ENCODE measurements at places on chromosomes 4 and X.
A peak's percentile ranks its signal among the peaks of the same experiment; 100 is the strongest.

GRCh38 chrX:154991476-154991875, 31.0 kb downstream of the F8 start:
- no peak for DNase-seq

DNA sequence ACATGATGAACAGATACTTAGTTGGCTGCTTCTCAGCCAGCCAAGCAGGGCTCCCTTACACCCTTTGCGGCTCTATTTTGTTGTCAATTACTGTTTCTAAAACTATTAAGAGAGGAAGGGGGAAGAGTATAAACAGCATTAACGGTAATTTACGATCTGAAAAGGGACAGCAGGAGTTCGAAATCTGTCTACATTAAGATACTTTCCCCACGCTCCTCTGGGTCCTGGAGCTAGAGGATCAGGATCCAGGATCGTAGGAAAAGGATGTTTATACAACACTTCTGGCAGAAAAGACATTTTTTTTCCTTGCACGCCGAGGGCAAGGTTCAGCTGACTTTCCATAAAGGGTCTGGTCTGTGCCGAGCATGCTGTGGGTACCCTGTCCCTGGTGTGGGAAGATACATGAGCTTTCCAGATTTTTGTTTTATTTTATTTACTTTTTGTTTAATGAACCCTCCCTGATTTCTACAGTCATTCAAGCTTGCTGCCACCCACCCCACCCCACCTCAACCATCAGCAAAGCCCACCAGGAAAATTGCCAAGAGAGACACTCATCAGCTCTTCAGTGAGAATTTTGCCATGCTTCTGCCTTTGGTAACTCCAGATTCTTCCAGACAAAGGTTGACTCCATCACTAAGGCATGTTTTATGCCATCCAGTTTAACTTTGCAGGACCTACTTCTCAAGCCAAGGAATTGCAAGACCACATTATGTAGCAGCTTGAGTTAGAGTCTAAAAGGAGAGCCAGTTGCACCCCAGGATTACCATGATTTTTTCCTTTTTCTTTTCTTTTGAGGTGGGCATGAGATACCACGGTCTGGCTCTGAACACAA, 188.1 kb downstream of the QDPR start:
- DNase-seq, result no peak

DNA sequence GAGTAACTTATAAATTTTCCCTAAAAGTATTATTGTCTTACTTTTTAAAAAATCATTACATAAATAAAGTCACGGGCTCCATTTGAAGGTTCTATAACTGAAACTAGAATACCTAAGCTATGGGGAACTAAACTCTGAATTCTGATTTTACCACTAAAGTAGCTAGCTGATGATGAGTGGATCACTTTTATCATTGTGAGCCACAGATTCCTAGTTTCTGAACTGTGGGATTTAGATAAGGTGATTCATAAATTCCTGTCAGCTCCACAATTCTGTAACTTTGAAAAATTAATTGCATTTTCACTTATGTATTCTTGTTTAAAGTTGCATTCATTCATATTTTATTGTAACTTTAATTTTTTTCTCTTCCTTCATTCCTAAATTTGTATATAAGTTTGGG, 540.9 kb downstream of the GBA3 start:
- no peak for DNase-seq

GRCh38 chr4:145531859-145532258, 50.2 kb downstream of the SMAD1 start:
- no peak for DNase-seq

DNA sequence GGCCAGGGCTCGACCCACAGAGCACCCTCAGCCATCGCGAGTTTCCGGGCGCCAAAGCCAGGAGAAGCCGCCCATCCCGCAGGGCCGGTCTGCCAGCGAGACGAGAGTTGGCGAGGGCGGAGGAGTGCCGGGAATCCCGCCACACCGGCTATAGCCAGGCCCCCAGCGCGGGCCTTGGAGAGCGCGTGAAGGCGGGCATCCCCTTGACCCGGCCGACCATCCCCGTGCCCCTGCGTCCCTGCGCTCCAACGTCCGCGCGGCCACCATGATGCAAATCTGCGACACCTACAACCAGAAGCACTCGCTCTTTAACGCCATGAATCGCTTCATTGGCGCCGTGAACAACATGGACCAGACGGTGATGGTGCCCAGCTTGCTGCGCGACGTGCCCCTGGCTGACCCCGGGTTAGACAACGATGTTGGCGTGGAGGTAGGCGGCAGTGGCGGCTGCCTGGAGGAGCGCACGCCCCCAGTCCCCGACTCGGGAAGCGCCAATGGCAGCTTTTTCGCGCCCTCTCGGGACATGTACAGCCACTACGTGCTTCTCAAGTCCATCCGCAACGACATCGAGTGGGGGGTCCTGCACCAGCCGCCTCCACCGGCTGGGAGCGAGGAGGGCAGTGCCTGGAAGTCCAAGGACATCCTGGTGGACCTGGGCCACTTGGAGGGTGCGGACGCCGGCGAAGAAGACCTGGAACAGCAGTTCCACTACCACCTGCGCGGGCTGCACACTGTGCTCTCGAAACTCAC, 3.6 kb downstream of the MID1IP1 start:
- peak; percentile 70 for DNase-seq

DNA sequence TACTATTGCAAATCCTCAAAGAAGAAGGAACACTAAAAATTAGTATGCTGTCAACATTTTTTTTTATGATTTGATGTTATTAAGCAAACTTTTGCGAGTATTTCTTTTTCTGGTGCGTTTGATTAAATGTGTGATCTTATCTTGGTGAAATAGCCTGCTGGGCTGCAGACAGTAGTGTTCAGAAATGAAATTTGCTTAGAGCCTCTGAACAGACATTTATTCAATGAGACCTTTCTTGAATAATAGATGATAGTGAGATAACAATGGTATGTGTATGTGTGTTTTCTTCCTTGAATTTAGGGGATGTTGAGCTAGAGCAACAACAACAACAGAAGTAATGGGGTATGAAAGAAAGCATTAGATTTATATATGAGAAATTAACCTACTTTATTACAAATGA, 12.7 kb downstream of the ADGRL3 start:
- DNase-seq, result no peak

DNA sequence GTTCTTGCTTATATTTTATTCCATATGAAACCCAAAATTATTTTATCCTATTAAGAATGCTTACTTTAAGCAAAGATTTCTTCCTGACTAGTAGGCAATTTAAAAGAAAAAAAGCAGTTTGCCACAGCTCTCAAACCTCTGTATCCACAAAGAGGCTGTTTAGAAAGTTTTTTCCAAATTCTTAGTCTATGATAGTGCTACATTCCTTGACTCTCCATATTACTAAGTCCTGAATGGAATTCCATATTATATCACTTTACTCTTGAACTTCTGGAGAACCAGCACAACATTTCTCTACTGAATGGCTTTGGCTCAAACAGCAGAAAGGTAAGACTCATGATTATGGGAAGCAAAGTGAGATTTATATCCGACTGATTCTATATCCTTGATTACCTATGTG, 8.3 kb downstream of the SLC10A6 start:
- no peak for DNase-seq

DNA sequence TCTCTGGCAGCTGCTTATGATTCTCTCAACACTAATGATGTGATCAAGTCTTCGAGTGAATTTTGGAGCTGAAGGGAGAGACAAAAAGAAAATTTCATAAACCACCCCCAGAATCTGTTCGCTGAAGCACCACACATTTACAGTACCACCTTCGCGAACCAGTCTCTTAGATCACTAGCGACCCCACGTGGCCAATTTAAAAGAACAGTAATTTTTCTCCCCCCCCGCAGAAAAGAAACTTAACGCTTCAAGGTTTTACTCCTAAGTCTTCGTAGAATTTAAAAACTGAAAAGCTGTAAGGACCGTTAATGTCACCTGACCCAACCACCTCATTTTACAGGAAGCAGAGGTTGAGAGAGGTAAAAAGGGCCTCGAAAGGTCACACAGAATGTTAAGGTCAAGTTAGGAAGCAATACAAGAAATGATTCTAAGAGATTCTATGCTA, 187.5 kb downstream of the QDPR start:
- no peak for DNase-seq

GRCh38 chr4:120218981-120219380, 152.3 kb upstream of the MAD2L1 start:
- no peak for DNase-seq

DNA sequence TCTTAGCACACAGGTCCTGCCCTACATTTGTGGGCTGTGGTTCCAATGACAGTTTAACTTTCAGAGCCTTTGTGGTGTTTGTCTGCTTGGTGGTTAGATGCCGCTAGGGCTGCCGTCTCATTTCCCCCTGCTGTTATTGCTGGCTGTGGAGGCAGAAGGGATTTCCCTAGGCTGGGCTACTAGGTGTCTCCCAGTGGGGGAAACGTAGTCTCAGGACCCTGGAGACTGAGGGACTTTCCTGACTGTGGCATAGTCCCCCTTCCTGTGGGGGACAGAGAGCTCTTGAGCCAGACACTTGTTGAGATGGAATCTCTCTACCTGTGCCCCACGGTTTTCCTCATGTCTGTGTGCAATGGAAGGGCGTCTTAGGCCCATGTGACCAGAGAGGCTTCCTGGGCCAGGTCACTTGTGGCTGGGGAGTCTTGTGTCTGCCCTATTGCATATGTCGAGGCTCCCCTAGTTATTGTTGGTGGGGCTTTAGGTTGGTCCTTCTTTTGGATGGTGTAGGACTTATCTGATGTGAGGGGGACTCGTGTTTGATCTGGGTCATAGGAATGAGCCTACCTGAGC, 68.2 kb downstream of the ARHGAP10 start:
- no peak for DNase-seq

DNA sequence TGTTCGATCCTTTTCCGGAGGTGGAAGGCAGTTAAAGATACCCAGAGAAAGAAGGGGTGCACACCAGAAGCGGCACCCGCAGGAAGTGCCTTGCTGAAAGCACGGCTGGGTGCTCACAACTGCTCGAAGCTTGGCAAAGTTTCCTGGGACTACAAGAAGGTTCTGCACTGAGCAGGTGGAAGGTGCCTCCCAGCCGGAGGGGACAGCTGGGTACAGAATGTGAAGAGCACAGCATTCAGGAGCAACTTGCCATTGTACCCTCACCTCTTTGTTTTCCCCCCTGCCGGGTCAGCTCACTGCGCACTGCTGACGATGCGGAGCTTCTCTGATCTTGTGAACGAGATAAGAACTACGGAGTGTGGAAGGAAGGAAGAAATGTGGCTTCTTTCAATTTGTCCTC, 289.2 kb downstream of the FBXW7 start:
- DNase-seq, result no peak

DNA sequence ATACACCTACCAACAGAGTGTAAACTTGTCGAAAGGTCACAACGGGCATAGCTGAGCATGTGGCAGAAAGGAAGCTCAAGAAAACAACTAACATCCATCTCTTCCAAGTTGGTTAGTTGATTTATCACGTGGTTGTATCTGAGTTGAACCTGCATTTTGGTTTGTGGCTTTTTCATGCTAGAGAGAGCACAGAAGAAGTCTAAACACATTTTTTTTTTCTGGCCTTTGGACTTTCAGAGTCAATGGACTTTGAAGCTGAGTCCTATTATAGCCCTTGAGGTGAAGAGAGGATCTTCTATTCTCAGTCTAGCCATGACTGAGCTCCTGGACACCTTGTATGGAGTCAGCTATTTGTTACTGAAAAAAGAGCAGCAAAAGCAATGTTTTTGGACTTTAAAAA, 150.6 kb upstream of the TRPC5 start:
- DNase-seq, result no peak

- DNase-seq, result no peak
These were observed 114.5 kb downstream of the ZNF330 start for GRCh38 chr4:141335166-141335565.

- DNase-seq, result no peak
These were observed 126.1 kb downstream of the INPP4B start for GRCh38 chr4:142719854-142720541.

- no peak for DNase-seq
These were observed 36.9 kb upstream of the SH3KBP1 start for GRCh38 chrX:19924285-19924684.

GRCh38 chr4:20430259-20430941, 178.7 kb downstream of the SLIT2 start:
- no peak for DNase-seq

- DNase-seq, result no peak
These were observed 5.4 kb downstream of the ALPK1 start for GRCh38 chr4:112302320-112303274.

DNA sequence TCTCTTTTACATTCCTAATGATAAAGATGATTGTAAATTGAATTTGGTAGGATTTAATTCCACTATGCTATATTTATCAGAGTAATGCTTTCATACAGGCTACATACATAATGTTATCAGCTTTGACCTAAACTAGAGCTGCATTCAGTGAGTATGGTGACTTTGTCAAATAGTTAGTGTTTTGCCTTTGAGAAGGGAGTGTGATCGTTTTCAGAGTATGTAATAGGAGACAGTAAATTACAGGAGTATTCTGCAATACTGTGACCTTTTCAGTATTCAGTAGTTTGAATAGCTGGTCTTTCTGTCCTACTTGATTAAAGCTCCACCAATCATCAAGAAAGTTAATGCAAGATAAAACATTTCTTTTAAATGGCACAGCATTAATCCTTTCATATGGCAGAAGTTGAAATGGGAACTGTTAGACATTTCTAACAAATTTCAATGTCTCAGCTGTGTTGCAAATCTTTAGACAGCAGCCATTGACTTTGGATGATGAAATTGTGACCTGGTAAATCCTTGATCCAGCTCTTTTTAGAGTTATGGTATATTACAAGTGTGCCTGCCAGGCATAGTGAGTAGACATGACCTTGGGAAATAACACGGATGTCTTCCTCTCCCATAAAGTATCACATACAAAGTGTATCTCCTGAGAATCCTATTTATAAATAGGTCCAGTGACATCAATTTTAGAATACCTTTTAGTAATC, 455.3 kb downstream of the KCTD8 start:
- no peak for DNase-seq

DNA sequence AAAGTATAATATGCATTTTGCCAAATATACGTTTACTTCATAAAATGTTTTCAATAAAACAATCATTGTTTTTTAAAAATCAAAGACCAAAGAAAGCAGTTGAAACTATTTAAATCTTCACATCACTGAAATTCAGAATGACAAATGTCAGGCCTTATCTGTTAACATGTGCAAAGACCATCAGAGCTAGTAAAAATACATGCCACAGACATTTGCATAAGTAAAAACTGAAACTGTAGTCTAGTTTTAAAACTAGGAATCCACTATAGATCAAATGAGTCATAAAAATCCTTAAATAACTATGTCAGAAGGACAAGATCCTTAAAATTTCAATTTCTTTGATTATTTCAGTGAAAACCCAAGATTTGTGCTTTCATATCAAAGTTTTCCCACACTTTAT, 24.8 kb downstream of the KLHL15 start:
- DNase-seq, result no peak

DNA sequence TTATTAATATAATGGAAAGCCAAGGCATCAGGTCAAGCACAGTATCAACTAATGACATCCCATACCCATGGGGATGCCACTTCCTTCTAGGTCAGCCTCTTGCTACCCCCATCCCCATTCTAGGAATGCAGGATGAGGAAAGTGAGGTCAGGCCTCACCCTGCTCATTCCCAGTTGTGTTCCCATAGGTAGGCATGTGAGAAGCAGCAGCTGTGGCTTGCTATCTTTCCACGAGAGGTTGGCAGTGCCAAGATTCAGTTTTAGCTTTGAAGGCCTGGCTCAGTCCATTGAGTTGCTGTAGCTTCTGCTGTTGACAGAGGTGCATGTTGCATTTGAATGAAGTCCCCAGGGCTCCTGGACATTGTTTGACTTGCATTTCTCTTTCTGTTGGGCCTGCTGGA, 15.5 kb downstream of the LONRF3 start:
- DNase-seq, result no peak
